Trophoblast cell (in vitro differentiated cells and primary cell): ENCODE measurements at places on chromosomes 7 and 10.

DNA sequence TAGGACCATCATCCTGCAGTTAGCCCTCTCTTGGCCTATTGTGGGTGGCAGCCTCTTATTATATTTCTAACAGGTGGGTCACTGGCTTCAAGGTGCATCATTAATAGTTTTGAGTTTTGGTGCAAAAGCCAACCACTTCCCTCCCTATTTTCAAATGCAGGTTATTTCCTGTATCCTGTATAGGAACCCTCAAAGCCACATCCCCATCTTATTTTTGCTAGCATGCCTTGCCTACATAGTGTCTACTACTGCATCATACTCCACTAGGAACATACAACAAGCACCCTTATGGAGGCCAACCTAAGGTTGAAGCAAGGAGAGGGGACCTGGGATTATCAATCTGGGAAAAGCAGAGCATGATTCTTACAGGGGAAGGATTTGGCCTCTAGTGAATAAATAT lies 264.4 kb downstream of the BBS9 start:
- no peak for DNase-seq

- DNase-seq = no peak
Measured at GRCh38 chr7:140281255-140281654, 104.5 kb upstream of the KDM7A start.

GRCh38 chr10:133254421-133255120 lies 16.9 kb downstream of the VENTX start:
- no peak for DNase-seq

- no peak for DNase-seq
Measured at GRCh38 chr7:84953234-84953633, 233.6 kb downstream of the SEMA3D start.

DNA sequence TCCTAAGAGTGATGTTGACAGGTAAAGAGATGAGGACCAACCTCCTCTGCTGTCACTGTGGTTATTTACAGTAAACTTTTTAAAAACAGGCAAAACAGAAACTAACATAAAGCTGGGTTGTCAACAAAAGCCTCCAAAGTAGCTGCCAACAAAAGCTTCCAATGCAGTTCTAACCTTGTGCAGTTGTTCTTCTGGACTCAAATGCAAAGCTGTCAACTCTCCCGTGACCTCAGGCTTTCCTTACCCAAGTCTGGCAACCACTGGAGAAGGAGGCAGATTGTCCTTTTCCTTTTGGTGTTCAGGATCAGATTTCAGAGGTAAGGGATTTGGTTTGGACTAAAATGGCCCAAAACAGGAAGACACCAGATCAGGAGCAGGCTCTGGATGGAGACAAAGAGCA lies 63.1 kb downstream of the DLG5 start:
- DNase-seq = no peak

DNA sequence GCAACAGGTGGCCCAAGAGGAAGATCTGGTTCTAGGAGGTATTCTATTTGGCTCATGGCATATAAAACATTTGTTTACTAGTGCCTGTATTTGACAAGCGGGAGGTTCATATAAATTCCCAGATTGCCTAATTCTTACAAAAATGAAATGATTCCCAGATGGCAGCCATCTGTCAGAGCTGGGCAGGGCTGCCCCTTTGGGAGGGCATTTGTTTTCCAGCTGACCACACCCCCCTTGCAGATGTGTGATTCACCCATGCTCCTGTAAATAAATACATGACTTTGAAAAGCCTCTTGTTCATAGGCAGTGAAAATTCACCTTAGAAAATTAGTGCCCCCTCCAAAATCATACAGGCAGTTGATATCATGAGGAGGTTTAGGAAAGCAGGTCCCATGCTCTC lies 8.6 kb downstream of the VWC2 start:
- no peak for DNase-seq

GRCh38 chr7:64946772-64947171 lies 43.7 kb downstream of the ZNF273 start:
- DNase-seq = no peak

DNA sequence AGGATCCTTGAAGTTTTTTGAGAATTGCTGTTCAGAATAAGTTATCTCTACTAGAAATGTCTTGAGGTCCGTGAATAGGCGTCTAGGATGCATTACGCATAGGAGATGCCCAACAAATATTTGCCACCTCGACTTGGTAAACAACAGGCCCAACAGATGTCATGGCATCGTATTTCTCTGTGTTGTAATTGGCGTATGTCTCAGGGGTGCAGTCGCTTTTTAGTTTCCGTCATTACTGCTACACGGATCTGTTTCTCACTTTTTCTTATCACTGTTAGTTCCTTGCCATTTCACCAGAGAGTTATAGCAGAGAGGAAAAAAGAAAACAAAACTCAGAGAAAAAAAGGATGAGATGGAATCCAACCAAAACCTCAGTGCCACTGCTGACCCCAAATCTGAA lies 73.0 kb upstream of the SFMBT2 start:
- no peak for DNase-seq

DNA sequence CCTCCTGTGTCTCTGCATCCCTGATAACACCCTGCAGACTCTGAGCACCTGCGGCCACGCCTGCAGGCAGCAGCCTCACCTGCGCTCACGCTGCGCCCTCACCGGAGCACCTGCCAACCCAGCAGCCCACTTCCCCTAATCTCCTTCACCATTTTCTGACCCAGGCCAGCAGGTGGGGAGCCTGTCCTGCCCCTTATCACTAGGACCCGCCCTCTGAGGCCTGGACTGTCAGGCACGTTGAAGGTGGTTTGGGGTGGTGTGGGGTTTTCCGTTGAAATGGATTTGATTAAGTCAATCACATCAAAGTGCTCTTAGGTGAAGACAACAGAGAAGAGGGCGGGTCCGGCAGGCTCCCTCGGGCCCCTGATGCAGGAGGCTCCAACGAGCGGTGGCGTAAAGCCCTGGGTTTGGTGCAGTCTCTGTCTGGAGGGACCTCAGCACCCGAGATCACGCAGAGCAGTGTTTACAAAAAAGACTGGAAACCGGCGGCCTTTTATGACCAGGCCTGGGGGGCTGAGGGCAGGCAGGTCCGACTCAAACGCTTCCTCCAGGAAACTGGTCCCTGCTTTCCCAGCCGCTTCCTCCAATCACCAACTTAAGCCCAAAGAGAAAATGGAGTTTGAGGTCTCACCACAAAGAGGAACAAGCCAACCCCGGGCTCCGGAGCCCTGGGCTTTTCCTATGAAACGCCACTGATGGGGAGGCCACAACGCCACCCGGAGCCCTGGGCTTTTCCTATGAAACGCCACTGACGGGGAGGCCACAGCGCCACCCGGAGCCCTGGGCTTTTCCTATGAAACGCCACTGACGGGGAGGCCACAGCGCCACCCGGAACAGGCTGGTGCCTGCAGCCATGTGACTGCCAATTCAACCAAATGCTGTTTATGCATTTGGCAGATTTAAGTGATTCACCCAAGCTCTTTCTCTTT lies 45.5 kb downstream of the DPYSL4 start:
- DNase-seq = no peak

- no peak for DNase-seq
Measured at GRCh38 chr10:21515361-21516241, 9.9 kb downstream of the SKIDA1 start.

DNA sequence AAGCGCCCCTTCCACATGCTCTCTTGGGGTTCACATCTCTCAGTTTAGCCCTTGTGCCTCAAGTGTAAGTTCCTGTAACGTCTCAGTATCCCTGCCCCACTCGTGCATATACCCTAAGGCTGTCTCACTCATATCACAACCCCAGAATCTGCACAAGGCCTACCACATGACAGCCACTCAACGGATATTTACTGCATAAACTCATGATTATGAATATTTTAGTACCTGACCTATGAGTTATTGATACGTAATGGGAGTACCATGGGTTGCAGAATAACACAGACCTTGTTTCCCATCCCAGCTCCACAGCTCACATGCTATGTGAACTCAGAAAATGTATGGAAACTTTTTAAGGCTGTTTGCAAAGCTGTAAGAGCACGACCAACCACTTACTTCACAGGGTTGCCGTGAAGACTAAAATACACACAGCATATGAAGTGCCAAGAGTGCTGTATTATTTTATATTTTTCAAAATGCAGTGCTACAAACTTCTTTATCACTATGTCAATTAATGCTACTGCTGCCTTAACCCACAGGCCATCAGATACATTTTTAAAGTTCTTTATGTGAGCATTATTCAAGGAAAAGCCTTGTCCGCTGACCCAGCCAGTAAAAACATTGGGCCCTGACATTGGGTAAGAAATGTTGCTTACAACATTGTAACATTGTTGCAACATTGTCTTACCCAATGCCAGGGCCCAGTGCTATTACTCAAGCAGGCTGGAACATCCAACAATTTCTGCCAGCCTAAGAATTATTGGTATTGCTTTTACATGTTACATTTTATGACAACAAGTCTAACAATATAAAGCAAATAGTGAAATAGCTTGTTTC lies 97.2 kb downstream of the JAZF1 start:
- DNase-seq = peak; percentile 91

GRCh38 chr10:88236121-88236743 lies 346.9 kb downstream of the RNLS start:
- no peak for DNase-seq

- no peak for DNase-seq
Measured at GRCh38 chr10:14889318-14889717, 10.7 kb downstream of the SUV39H2 start.
